ENCODE measurements at places on chromosomes 2 and 18. TPM values are rescaled to one million over a fixed set of nuclear protein-coding genes. Genes with fewer than 3 reads are reported as not detected.

- DNase-seq: peak; percentile 18
These were observed 11.7 kb upstream of the MSH6 start for GRCh38 chr2:47771211-47771610.

The GATA6 gene
- polyA plus RNA-seq: not detected

DNA sequence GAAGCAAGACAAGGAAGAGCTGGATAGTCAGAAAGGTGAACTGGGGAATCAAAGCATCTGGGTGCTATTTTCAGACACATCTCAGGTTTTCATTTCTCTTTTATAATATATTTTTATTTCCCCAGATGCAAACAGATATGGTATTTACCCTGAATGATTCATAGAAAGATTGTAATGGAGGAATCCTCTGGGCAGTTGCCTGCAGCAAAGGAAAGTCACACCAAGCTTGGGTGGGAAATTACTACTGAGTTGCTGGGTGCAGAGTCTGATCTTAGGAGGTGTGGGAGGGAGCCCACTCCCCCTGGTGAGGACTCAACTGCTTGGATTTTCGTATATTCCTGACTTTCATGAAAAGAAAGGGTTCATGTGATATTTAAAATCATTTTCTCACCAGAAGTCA lies 2.1 kb downstream of the EFR3B start:
- DNase-seq: no peak

- DNase-seq: no peak
These were observed 90.2 kb upstream of the SCG2 start for GRCh38 chr2:223692191-223692947.

DNA sequence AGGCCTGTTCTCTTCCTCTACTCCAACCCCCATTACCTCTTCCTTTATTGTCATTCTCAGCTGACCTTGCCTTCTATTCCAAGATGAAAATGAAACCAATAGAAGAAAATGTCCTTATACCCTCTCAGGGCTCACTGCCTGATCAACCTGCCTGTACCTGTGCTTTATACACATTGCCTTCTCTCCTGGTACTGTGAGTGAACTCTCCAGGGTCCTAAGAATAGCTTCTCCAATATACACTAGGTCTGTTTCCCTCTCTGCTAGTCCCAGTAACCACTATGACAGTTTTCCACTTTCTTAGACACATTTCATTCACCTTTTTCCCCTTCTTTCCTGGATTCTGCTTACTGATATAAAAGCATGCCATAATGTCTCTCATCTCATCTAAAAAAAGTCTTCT lies 85.7 kb downstream of the FSHR start:
- DNase-seq: no peak

The PAIP2B gene
- 2.3 TPM for polyA plus RNA-seq

DNA sequence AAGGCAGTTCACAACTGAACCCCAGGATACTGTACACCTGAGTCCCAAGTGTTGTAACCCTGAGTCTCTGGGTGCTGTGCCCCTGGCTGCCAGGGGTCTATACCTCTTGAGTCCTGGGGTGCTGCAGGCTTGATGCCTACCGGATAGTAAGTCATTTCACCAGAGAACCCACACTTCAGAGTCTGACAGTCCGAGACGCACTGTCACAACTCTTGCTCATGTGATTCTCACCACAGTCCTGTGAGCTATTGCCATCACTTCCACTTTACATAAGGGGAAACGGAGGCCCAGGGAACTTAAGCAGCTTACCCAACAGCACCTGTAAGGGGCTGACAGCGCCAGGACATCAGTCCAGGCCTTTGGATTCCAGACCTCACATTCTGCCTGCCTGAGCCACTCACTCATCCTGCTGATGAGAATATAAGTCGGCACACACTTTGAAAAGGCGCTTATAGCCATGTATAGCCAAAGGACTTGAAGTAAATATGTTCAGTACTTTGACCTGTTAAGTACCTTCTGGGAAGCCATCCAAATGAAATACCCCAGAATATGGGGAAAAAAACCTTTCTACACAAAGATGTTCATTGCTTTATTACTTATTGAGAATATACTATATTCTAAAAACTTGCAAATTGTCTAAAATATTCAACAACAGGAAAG lies 180.7 kb upstream of the ID2 start:
- no peak for DNase-seq

Data from CD4-positive, CD25-positive, alpha-beta regulatory T cell (primary cell).